Cardiac septum (tissue), 1 donor: ENCODE measurements at places on chromosomes 5 and 9. TPM values are rescaled to one million over a fixed set of nuclear protein-coding genes. Genes with fewer than 3 reads are reported as not detected.

The MYOT gene
- 38.9 TPM for total RNA-seq

The IRX4 gene
- total RNA-seq = 12.1 TPM

The PNPLA7 gene
- 8.1 TPM for total RNA-seq

The ANKRD33B gene
- 15.2 TPM for total RNA-seq
